Muscle of leg (tissue), 16 donors: ENCODE measurements at places on chromosomes 3 and 15. TPM values are rescaled to one million over a fixed set of nuclear protein-coding genes. Genes with fewer than 3 reads are reported as not detected.

The TRAIP gene
- polyA plus RNA-seq: 4.9 TPM

The CEMIP gene
- polyA plus RNA-seq: 2.3 TPM

The GOLGA8H gene
- 0.65 TPM for polyA plus RNA-seq

The LRRC31 gene
- not detected for polyA plus RNA-seq

The CRABP1 gene
- polyA plus RNA-seq: 54.7 TPM

The FAM107A gene
- 1.8 TPM for polyA plus RNA-seq

The NRROS gene
- 5.1 TPM for polyA plus RNA-seq

The C3orf85 gene
- not detected for polyA plus RNA-seq

- DNase-seq: no peak
These were observed 7.2 kb upstream of the SYNM start for GRCh38 chr15:99097441-99098410.

DNA sequence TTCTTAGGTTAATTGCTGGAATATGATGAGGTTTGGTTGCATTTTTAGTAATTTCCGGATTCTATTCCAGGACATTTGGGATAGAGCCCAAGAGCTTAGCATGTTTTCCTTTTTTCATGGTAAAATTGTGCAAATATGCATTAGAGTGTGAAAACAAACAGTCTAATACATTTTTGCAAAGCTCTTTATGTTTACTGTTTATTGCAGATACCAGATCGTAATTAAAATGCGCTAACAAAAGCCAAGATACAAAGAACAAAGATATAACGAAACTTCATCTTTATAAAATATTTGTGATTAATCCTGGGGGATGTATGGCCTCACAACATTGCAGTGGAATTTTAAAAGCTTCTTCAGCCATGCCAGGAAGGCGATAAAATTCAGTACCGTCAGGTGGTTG lies 94.5 kb upstream of the TBC1D5 start:
- peak; percentile 10 for DNase-seq

GRCh38 chr15:60865507-60865906 lies 363.6 kb downstream of the RORA start:
- no peak for DNase-seq

DNA sequence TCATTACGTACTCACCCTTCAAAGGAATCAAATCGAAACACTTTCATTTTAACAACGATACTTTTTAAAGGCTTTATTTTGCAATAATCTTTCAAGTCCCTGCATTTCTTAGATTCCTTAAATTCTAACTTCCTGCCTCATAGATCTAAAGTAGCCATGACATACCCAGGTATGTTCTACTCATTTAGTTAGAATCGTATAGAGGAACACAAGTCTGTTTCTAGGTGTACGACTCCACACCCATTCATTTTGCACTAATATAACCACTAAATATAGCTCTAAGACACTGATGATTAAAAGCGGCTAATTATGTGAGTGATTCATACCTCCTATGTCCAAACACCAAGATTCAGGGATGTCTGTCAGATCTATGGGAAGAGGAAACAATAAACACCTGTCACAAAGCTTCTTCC lies 1.3 kb downstream of the ATP13A3 start:
- no peak for DNase-seq

DNA sequence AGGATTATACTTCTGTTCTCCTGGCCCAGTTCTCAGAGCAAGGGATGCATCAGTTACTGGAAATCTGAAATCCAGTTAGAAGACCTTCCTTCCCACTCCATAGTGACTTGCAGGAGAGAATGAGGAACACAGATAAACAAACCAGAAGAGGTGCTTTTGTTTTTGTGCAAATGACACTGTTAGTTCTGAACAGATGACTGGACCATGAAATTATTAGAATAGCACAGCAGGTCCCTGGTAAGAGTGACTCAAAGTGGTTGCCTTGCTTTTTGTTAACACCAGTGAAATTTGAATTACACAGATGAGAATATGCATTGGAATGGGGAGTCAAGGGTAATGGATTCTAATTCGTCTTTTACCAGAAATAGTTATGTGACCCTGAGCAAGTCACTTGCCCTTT lies 30.4 kb upstream of the LRIG1 start:
- DNase-seq: no peak

DNA sequence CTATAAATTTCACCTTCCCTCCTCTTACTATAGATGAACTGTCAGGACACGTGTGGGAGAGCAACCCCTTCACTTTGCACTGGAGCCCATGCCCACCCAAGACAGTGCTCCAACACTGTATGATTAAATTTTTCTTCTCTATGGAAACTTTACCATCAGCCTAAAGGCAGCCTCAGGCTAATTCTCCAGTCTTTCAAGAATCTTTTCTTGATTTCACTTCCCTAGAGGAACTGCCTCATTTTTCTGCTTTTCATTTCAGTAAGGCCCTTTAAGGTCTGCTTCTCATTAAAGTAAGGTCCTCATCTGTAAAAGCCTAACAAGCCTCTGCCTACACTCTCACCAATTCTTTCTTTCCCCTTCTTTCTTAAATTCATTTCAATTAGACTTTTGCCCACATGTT lies 137.3 kb downstream of the KCNMB2 start:
- DNase-seq: no peak

GRCh38 chr3:125192190-125193035 lies 20.1 kb downstream of the SLC12A8 start:
- no peak for DNase-seq

GRCh38 chr3:133474817-133475216 lies 75.0 kb downstream of the BFSP2 start:
- DNase-seq: peak; percentile 70

- no peak for DNase-seq
These were observed 64.2 kb upstream of the LINGO1 start for GRCh38 chr15:77696871-77697270.

DNA sequence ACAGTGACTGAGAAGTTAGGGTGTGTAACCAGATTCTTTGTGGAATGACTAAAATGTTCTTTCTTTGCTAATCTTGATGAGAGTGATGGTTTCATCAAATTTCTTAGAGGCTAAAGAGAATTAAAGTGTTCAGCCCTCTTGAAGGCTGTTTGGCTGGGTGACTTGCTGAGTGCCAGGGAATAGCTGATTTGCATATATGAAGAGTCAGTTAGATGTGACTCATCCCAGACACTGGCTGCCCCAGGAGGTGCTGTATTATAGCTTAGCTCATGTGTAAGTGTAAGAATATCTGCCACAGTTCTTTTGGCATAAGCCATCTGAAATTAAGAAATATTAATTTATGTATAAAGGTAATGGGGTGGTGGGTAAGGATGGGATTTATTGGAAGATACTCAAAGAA lies 535.1 kb downstream of the NLGN1 start:
- DNase-seq: no peak

DNA sequence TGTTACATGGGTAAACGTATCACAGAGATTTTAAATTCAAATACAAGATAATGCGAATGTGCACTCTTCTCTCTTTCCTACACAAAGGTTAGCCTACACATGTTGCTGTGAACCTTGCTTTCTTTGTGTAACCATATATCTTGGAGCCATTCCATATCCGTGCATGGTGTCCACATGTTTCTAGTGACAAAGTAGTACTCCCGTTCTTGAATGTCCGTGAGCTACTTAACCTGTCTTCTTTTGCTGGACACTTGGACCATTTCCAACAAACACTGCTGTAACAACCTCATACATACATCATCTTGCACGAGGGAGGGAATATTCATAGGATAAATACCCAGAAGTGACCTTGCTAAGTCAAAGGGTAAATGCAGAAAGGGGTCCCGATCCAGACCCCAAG lies 75.0 kb downstream of the STRIT1 start:
- peak; percentile 30 for DNase-seq

DNA sequence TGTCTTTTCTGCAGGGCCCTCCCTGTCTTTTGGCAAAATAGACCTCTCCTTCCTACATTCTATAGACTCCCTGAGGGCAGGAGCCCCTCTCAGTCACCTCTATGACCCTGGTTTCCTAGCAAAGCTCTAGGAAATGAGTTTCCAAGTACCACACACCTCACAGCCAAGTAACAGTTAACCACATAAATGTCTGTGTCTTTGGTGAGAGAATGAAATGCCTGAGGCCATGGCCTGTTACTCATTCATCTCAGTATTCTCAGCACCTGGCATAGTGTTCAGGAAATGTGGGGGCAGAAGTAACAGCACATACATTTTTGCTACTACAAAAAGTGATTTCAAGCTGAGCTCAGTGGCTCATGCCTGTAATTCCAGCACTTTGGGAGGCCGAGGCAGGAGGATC lies 21.0 kb downstream of the RFT1 start:
- DNase-seq: no peak

- peak; percentile 51 for DNase-seq
These were observed 64.0 kb upstream of the RASGRF1 start for GRCh38 chr15:79154483-79155135.

GRCh38 chr15:59059076-59059597 lies 45.8 kb upstream of the CCNB2 start:
- DNase-seq: no peak

DNA sequence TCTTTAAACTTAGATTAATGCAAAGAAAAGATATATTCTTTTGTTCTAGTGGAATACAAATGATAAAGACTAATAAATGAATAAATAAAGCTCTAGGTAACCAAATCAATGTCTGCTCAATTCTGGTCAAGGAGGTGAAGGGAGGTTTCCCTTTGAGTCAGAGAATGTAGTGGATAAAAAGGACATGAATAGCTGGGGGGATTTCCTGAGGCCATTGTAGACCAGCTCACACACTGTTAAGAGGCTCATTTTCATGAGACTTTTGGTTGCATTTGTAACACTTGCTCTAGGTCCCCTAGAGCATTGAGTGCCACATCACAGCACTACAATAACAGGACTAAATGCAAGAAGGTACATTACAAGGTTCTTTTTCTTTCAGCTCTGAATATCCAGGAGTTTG lies 170.7 kb downstream of the TIGIT start:
- no peak for DNase-seq
